ENCODE measurements at places on chromosomes 4 and X.

GRCh38 chrX:108160309-108160708 is 68.7 kb downstream of the ATG4A start:
- no peak for DNase-seq

- no peak for DNase-seq
Measured at GRCh38 chr4:80010316-80010715, 62.7 kb downstream of the ANTXR2 start.

DNA sequence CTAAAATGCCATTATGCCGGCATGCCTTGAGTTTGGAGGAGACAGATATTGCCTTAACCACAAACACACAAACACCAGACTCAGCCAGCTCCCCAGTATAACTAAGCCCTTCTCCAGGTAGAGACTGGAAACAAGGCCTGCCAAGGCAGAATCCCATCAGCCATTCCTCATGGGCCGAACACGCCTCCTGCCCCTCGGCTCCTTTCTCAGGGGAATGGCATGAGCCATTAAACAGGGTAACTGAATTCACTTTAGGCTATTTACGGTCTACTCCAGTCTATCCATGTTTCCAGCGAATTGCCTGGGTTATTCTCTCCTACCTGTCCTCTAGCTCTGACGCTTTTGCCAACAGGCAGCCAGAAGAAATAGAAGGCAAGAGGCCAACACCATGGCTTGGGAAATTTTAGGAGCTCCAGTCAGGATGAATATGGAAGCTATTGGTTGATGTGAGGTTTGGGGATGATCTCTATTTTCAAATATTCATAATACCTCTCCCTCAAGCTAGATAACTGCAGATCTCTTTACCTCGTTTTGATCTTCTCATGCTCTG is 4.9 kb downstream of the SEL1L3 start:
- DNase-seq: no peak

DNA sequence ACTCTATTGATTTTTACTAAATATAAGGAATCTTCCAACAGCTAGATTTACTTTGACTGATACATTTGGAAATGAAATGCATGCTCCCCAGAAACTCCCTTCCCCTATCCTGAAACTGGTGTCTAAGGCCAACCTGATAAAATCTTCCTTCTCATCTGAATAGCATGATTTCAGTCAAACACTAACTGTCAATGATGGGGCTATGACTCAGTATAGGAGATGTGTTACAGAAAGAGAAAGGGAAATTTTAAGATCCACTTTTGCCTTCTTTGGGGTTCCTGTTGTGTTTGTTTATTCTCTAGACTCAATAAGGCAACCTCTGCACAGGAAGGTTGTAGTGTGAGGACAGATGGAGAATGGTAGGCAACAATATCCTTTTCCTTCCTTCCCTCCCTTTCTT is 160.7 kb downstream of the MOSPD2 start:
- no peak for DNase-seq

GRCh38 chr4:11548597-11549082 is 119.9 kb upstream of the HS3ST1 start:
- DNase-seq: no peak

- DNase-seq: no peak
Measured at GRCh38 chr4:32988165-32988811, 2268.1 kb downstream of the PCDH7 start.

DNA sequence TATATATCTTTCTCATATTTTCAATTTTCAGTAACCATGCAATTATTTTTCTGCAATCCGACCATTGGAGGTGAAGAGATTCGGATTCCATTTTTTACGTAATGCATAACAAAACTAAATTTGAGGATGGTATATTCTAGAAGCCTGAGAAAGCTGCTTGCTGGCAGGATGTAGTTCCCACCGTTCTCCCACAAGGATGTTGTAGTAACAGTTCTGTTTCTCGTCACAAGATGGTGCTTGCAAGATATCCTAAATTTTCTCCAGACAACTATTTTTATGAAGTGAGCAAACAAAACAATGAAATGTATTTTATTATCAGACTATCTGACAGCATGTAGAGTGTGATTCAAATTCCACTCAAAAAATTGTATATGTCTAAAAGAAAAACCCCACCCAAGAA is 10.7 kb downstream of the PWWP3B start:
- DNase-seq: no peak

DNA sequence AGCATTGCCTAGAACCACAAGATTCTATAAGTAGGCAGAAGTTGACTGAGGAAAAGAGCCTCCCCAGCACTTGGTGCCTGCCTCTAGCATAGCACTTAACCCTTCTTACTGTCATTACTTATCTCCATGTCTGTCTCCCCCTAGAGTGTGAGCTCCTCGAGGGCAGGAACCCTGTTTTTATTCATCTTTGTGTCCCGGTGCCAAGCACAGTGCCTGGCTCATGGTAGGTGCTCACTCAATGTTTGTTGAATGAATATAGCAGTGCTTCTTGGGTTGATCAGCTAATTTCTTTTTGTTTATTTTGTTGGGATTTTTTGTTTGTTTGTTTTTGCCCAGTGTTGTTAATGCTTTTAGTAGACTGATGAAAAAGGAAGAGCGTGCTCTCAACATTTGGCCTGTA is 30.3 kb downstream of the KLF3 start:
- DNase-seq: no peak

DNA sequence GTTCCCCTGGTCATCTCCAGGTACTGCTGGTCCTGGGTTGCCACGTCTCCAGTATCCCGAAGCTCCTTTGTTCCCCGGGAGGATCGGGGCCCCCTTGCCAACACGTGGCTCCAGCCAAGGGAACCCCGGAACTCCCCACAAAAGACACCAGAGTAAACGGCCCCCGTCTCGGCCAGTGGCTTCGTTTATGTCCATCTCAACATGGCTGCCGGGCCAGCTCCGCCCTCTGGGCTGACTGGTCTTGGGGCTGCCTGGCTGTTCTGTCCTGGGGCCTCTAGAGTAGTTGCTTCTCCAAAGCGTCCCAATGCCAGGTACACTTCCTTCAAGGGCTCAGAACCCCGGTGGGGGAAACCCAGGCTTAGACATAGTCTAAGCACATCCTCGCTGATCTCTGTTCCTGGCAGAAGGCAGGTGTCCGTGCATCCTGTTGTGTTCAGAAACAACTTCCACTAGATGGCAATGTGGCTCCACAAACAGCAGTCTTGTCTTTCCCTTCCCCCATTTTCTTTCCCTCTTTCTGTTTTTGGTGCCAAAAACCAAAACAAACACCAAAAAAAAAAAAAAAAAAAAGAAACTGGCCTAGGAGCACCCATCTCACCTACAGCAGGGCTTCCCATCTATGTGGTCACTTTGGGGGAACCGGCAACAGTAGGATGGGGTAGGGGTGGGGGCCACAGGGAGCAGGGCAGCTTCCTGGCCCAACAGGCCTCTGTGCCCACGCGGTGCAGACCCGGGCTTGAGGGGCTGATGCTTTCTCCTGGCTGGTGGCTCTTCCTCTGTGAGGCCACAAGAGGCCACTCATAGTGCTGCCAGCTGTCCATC is 35.3 kb downstream of the NBDY start:
- no peak for DNase-seq

GRCh38 chrX:151713849-151714248 is 2.0 kb upstream of the FATE1 start:
- peak; percentile 5 for DNase-seq

DNA sequence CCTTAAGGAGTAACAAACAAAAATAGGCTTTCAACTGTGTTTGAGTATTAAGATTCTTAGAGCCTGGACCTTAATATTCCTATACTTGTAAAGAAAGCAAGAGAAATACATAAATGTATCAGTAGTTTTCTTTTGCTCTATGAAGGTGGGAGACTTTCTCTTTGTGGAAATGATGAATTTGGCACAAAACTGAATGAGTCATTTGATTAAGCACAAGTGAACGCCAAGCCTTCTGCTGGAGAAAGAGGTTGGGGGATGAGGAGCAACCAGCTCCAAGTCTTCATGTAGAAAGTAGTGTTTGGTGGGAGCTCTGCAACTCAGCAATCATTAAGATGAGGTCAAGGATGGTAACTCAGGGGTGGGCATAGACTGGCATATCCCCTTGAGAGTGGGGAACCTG is 49.6 kb downstream of the MEPE start:
- DNase-seq: no peak

- DNase-seq: no peak
Measured at GRCh38 chr4:149785696-149786431, 29.8 kb downstream of the IQCM start.

All from erythroblast (primary cell).